Mesenchymal stem cell (in vitro differentiated cells and primary cell): ENCODE measurements at places on chromosomes 2 and 18.

DNA sequence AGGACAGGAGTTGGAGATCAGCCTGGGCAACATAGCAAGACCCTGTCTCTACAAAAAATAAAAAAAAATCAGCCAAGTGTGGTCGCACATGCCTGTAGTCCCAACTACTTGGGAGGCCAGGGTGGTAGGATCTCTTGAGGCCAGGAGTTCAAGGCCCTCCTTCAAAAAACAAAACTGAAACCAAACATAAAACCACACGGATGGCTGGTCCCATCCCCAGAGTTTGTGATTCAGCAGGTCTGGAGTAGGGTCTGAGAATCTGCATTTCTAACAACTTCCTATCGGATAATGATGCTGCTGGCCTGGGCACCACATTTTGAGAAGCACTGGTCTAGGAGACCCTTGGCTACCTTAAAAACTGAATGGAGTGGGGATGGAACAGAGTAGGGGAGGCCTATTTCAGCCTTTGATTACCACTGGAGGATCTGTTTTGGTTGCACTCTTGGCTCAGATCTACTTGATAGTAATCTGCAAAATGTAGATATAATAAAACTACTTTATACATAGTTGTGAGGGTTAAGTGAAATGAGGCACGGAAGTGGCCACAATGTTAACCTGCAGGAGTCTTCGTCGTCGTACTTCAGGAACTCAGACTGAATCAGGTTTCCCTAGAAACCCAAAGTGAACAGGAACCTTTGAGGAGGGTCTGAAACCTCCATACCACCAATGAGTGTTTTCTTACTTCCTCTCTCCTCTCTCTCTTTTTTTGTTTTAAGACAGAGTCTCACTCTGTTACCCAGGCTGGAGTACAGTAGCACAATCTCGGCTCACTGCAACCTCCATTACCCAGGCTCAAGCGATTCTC, 25.5 kb upstream of the NFE2L2 start:
- DNase-seq: no peak

GRCh38 chr18:11728249-11728648, 39.2 kb downstream of the GNAL start:
- DNase-seq: no peak

DNA sequence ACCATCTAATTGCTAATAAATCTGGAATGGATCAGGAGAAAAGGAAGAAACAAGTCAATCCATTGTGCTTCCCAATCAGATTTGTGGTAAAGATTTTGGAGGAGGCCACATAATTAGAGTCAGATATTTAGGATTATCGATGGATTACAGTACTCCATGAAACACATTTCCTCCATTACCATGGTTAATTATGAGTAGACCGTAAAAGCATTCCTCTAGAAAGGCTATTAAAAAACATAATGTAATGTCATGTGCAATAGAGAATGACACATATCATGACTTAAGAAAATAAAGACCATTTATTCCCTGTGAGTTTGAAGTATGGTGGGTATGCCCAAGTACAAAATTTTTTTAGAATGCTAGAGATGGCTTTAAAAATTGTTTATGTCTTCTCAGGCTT, 96.1 kb downstream of the ITGA4 start:
- DNase-seq: no peak

DNA sequence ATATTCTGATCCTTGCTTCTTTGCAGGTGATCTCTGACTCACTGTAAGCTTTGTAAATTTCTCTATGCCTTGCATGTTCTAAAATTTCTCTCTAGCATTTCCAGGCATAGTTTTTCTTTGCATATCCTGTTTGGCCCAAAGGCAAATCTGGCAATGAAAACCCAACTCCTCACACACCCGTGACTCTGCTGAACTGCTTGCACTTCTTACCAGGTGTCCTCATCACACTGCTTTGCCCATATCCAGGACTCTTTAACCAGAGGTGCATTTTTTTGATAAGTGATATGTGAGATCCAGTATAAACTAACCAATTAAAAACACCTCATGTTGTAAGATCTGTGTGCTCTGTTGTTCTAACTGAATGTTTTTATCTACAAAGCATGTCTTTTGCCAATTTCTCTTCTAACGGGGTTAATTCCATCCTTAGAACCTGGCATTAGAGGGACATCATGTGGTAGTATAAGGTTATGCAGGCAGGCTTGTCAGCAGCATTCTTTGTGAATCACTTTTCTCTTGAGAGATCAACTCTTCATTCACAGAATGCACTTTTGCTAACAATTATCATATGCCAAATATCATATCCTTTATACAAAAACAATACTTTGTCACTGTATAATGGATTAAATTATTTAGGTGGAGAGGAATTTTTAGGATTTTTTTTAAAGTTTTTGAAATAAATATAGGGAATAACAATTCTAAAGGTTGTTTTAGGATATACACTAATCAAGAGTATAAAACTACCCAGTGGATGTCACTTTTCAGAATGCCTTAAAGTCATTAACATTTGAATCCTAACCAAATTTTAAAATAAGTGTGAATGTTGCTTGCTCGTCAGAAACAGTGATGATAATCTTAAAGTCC, 20.8 kb upstream of the TMX3 start:
- DNase-seq: peak; percentile 59

GRCh38 chr2:96867756-96868554, 1.9 kb downstream of the SEMA4C start:
- peak; percentile 40 for DNase-seq

DNA sequence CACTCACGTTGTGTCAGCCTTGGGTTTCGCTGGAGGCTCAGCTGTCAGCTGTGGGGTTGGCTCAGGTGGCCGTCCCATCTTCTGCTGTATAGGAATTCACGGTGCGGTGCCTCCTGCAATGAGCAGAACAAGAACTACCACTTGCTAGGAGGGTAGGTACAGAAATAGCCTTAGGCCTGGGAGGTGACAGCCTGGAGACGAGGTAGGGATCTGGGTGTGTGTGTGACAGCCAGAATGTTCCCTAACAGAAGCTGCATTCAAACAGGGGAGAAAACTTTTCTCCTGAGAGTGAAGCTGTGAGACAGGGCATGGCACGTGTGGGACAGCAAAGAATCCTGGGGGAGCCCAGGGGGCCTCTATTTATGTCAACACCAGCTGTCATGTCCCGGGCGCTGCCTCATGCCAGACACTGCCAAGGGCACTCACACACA, 8.4 kb upstream of the MAL start:
- no peak for DNase-seq

- DNase-seq: no peak
Measured at GRCh38 chr2:119049968-119050704, 108.1 kb downstream of the MARCO start.

DNA sequence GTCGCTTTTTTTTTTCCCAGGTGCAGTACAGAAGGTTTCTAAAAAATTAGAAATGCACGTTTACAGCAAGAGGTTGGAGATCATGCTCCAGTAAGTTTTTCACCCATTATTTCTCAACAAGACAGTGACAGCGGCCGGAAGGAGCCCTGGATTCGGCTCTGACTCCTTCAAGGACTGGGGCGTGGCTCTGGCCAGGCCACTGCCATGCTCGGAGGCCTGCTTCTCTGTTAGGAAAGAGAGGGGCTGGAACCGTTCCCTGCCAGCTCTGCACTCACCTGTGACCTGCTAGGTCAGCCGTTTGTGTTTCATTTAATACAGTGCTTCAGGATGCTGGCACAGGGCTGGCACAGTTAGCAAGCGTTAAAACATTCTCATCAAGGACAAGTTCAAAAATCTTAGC, 6.7 kb upstream of the IAH1 start:
- DNase-seq: no peak

- DNase-seq: no peak
Measured at GRCh38 chr2:103529798-103530502, 768.1 kb downstream of the TMEM182 start.

- DNase-seq: no peak
Measured at GRCh38 chr2:196480653-196481323, 158.7 kb upstream of the CCDC150 start.

- DNase-seq: no peak
Measured at GRCh38 chr2:130286983-130287655, 55.6 kb upstream of the IMP4 start.

GRCh38 chr2:13000664-13001363, 284.1 kb downstream of the TRIB2 start:
- DNase-seq: peak; percentile 33

DNA sequence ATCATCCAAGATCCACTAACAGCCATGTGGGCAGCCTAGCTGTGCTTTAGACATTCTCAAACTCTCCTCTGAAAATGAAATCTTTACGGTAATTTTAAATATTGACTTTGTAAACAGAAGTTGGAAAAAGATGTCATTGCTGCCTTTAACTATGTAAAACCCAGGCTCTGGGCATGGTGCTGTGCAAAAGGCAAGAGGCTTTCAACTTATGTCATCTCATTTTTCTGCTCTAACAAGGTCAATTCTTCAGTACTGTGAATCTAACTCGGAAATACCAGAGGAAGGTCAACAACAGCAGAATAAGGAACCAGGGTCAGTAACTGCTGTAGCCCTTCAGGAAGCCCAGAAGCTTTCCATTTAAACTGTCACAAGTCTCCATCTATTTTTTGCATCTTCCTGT, 37.0 kb upstream of the MPP4 start:
- no peak for DNase-seq
